ENCODE measurements at places on chromosomes 7 and 10. TPM values are rescaled to one million over a fixed set of nuclear protein-coding genes. Genes with fewer than 3 reads are reported as not detected.

CNPY1 gene
- not detected for total RNA-seq

HTR7 gene
- total RNA-seq = 0.59 TPM

FRAT2 gene
- total RNA-seq = 28.5 TPM

GRCh38 chr7:155865830-155866525 is 53.7 kb upstream of the SHH start:
- no peak for DNase-seq

DNA sequence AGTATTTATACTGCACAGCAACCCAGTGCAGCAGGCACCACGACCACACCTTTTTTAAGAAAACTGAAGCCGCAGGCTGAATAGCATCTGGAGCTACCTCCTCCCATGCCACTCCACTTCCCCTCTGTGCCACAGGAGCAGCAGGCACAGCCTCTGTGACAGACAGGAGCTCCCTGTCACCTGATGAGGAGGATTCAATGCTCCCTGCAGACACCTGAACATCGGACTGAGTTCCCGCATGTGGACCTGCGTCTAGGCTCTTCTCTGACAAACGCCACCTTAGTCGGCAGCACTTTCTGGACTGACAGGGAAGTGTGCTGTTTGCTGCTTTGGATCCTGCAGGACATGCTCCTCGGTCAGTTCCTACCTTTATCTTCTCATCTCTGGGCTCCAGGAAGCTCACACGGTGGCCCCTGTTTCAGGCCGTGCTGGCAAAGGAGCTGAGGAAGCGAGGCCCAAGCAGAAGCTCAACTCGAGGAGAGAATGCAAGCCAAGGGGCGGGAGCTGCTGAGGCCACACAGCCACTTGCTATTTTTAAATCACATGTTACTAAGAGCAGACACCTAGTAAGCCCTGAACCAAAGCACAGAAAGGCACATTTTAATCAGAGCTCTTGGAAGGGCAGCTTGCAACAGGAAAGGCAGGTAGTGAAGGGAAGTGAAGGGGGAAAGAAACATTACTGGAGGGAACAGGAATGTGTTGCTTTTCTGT is 56.6 kb downstream of the VOPP1 start:
- no peak for DNase-seq

- no peak for DNase-seq
Observed at GRCh38 chr7:101904019-101904418, 86.6 kb downstream of the CUX1 start.

- DNase-seq = no peak
Observed at GRCh38 chr7:112025556-112025955, 180.6 kb downstream of the DOCK4 start.

GRCh38 chr7:157429680-157430224 is 92.9 kb downstream of the DNAJB6 start:
- no peak for DNase-seq

GRCh38 chr7:20035279-20035875 is 181.8 kb downstream of the MACC1 start:
- no peak for DNase-seq

DNA sequence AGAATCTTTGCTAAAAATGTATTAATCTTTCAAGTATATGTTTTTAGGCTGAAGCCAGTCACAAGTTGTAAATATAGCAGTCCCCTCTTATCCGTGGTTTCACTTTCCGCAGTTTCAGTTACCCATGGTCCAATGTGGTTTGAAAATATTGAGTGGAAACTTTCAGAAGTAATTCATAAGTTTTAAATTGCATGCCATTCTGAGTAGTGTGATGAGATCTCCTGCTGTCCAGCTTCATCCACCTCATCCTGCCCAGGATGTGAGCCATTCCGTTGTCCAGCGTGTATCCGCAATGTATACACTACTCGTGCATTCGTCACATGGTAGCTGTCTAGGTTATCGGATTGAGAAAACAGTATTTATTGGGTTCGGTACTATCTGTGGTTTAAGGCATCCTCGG is 12.2 kb downstream of the PDCD4 start:
- DNase-seq = no peak

GRCh38 chr10:88111294-88111693 is 247.9 kb downstream of the PTEN start:
- no peak for DNase-seq
